ENCODE measurements at places on chromosomes 5 and 9.

GRCh38 chr5:129652349-129653056 lies 95.4 kb upstream of the MINAR2 start:
- H3K4me1 ChIP-seq: no peaks in the 10 kb centered on the region
- DNase-seq: no peak
- H3K4me3 ChIP-seq: no peak overlapping the region
- H3K27ac ChIP-seq: no peak overlapping the region
- no peaks in the 10 kb centered on the region for H3K27me3 ChIP-seq

GRCh38 chr5:119991625-119992024 lies 362.3 kb downstream of the FAM170A start:
- no peak overlapping the region for H3K27ac ChIP-seq
- H3K4me3 ChIP-seq: no peak overlapping the region
- H3K27me3 ChIP-seq: no peaks in the 10 kb centered on the region
- no peak for DNase-seq
- H3K36me3 ChIP-seq: no peaks in the 10 kb centered on the region

GRCh38 chr9:68443624-68444023 lies 87.2 kb downstream of the PGM5 start:
- no peak overlapping the region for H3K4me3 ChIP-seq
- no peaks in the 10 kb centered on the region for H3K36me3 ChIP-seq
- H3K27me3 ChIP-seq: no peaks in the 10 kb centered on the region
- DNase-seq: no peak
- no peak overlapping the region for H3K27ac ChIP-seq
- no peaks in the 10 kb centered on the region for H3K4me1 ChIP-seq

GRCh38 chr5:126028336-126028735 lies 394.9 kb upstream of the GRAMD2B start:
- no peak overlapping the region for H3K27ac ChIP-seq
- no peak for DNase-seq
- no peaks in the 10 kb centered on the region for H3K27me3 ChIP-seq
- H3K36me3 ChIP-seq: no peaks in the 10 kb centered on the region
- H3K4me3 ChIP-seq: no peak overlapping the region

DNA sequence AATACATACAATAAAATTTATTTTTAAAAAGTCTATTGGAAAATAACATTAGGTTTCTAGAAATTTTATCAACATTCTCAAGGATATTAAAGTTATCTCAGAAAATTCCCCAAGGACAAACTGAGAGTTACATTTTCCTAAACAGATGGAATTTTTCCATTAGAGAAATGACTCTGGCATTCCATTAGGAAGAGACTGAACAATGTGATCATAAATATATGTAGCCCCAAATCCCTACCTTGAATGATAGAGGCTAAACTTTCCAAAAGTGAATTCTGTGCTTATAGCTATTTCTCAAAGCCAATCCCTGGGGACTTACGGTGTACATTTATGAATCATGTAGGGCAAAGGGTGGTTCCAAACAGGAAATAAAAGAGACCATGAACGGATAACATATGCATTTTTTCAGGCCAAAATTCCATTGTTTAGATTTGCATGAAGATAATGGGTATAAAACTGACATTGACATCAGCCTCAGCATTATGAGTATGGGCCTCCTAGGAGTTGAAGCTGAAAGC lies 1181.0 kb upstream of the DMAC1 start:
- H3K27me3 ChIP-seq: no peaks in the 10 kb centered on the region
- H3K27ac ChIP-seq: no peak overlapping the region
- H3K36me3 ChIP-seq: no peaks in the 10 kb centered on the region
- DNase-seq: no peak

DNA sequence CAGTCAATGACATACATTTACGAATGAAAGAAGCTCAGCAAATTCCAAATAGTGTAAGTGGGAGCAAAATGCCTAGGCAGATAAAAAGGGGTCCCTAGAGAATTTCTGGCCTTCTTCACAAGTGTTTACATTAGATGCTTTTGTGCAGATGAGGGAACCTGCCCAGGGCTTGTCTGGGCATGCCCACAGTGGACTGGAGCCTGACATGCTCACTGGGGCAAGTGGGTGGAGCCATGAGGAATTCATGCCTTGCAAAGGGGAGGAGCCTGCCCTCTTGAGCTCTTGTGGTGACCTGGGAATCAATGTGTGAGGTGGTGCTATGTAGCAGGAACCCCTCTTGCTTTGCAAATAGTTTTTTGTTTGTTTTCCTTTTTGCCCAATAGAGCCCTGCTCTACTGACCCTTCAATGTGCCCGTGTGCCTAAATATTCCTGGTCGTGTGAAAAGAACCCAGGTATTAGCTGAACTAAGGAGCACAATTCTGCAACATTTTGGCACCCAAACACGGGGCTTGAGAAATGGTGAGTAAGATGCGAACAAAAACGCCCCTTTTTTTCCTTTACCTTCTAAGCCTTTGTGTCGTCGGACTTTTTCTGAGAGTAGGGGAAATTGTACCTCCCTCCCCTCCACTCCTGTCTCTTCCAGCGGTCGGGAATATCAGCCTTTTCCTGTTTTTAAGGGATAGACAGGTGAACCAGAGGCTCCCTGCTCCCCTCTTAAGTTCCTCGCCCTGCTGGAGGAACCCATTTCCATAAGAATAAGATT lies 433.8 kb upstream of the CDH9 start:
- no peaks in the 10 kb centered on the region for H3K4me1 ChIP-seq
- no peak for DNase-seq
- no peaks in the 10 kb centered on the region for H3K36me3 ChIP-seq
- no peak overlapping the region for H3K4me3 ChIP-seq
- H3K27ac ChIP-seq: no peak overlapping the region

DNA sequence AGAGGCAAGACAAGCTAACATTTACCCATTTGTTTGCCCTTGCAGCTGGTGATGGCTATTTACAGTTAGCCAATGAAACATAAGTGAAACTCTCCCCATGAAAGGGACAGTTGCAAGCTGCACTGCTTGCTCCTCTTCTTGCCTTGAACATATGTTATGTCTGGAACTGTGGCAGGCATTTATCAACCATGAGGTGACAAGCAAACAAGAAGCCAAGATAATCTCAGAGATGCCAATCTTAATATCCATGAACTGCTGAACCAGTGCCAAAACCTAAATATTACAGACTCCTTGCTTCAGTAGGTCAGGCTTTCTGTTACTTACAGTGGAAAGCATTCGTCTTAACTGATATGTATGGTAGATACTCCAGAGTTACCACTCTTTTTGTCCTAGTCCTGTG lies 133.4 kb downstream of the ACTBL2 start:
- DNase-seq: no peak
- no peak overlapping the region for H3K27ac ChIP-seq
- no peak overlapping the region for H3K4me3 ChIP-seq
- no peaks in the 10 kb centered on the region for H3K36me3 ChIP-seq
- H3K4me1 ChIP-seq: peaks cover 16% of the 10 kb centered on the region
- H3K27me3 ChIP-seq: no peaks in the 10 kb centered on the region

- no peaks in the 10 kb centered on the region for H3K36me3 ChIP-seq
- H3K27ac ChIP-seq: no peak overlapping the region
- H3K4me1 ChIP-seq: peaks cover 15% of the 10 kb centered on the region
- no peak for DNase-seq
Observed at GRCh38 chr5:95907740-95908706, 53.6 kb downstream of the ELL2 start.

GRCh38 chr9:14451949-14452348 lies 138.0 kb upstream of the NFIB start:
- DNase-seq: no peak
- no peaks in the 10 kb centered on the region for H3K36me3 ChIP-seq
- no peak overlapping the region for H3K27ac ChIP-seq
- H3K4me3 ChIP-seq: no peak overlapping the region
- H3K27me3 ChIP-seq: no peaks in the 10 kb centered on the region

DNA sequence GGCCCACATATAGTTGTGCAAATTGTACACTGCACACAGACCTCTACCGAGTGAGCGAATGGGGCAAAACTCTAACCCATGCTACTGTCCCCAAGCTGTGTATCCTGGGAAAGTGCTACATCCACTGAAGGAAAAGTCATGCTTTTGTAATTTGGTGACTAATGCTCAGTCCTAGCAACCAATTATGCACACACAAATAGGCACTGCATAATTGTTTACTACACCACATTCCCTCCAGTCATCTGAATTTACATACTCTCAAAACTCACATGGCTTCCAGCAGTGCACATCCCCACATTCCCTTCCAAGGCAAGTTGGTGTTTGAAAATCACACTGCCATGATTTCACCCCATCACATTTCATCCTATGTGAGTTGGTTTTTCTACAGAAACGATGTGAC lies 125.9 kb upstream of the OSMR start:
- DNase-seq: no peak
- H3K36me3 ChIP-seq: no peaks in the 10 kb centered on the region
- no peaks in the 10 kb centered on the region for H3K27me3 ChIP-seq
- no peak overlapping the region for H3K27ac ChIP-seq
- H3K4me3 ChIP-seq: no peak overlapping the region

GRCh38 chr5:10674582-10674981 lies 86.5 kb downstream of the DAP start:
- H3K4me1 ChIP-seq: no peaks in the 10 kb centered on the region
- H3K27me3 ChIP-seq: no peaks in the 10 kb centered on the region
- H3K4me3 ChIP-seq: no peak overlapping the region
- DNase-seq: no peak

DNA sequence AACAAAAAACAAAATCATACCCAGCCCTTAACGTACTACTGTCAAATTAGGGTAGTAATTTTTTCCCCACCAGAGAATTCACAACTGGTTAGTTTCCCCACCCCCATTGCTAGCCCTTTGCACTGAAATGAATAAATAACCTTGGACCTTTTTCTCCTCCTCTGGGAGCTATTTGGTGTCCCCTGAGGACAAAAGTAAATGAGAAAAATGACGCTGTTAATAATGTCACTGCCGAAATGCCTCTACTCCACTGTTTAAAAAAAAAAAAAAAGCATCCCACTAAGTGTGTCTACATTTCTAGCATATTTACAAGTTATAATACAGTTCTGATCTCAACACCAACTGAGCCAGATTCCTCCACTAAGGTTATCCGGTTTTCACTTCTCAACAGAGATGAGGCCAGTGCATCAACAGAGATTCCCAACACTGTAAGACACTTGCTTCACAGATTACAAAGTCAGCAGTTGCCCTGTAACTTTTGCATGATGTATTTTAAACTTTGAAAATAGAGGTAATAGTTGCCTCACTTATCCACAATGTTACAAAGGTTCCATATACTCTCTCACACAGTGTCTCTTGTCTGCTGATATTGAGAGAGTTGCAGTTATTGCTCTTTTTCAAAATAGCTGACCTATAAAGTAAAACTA lies 5.1 kb upstream of the NFIB start:
- peak overlapping the region; percentile 94 for H3K27ac ChIP-seq
- H3K4me1 ChIP-seq: peaks cover 30% of the 10 kb centered on the region
- no peak for DNase-seq
- no peak overlapping the region for H3K4me3 ChIP-seq

DNA sequence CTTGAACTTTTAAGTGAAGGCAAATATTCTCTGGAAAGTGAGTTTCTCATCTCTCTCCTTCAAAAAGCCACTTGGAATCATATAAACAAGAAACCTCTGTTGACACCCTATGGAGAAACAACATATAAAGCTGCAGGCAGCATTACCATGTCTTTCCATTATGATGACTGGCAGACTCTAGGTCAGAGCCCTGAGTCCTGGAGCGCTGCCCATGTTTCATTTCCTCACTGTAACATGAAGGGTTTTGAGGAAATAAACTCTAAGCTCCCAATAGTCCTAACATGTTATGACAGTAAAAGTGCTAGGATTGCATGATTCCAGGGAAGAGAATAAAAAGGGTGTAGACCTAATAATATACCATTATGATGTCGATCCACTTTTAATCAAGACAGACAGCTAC lies 220.6 kb downstream of the CTNND2 start:
- H3K4me1 ChIP-seq: no peaks in the 10 kb centered on the region
- H3K36me3 ChIP-seq: no peaks in the 10 kb centered on the region
- H3K27ac ChIP-seq: no peak overlapping the region
- no peaks in the 10 kb centered on the region for H3K27me3 ChIP-seq

GRCh38 chr9:20623021-20623747 lies 885 bp upstream of the MLLT3 start:
- peak overlapping the region; percentile 27 for H3K4me3 ChIP-seq
- DNase-seq: peak; percentile 56
- peak overlapping the region; percentile 70 for H3K27ac ChIP-seq
- peaks cover 3% of the 10 kb centered on the region for H3K4me1 ChIP-seq
- H3K27me3 ChIP-seq: no peaks in the 10 kb centered on the region
- H3K36me3 ChIP-seq: no peaks in the 10 kb centered on the region

DNA sequence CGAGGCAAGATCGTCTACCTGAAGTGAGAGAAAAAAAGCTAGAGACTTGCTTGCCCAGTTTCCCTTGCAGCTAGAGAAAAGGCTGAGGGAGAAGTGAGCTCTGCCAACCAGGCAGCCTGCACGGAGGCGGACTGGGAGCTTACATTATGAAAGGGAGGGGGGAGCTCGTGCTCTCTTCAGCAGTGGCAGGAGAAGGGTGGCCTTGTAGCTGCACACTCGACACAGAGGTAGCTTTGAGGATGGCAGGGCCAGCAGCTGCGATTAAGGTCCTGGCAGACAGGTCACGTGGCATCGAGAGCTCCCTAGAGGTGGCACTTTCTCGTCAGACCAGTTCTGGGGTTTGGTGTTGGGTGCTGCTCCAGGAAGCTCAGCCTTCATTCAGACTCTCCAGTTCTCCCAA lies 26.7 kb downstream of the APBA1 start:
- no peaks in the 10 kb centered on the region for H3K4me1 ChIP-seq
- H3K36me3 ChIP-seq: no peaks in the 10 kb centered on the region
- H3K27me3 ChIP-seq: no peaks in the 10 kb centered on the region
- DNase-seq: peak; percentile 91
- H3K27ac ChIP-seq: no peak overlapping the region
- H3K4me3 ChIP-seq: no peak overlapping the region

DNA sequence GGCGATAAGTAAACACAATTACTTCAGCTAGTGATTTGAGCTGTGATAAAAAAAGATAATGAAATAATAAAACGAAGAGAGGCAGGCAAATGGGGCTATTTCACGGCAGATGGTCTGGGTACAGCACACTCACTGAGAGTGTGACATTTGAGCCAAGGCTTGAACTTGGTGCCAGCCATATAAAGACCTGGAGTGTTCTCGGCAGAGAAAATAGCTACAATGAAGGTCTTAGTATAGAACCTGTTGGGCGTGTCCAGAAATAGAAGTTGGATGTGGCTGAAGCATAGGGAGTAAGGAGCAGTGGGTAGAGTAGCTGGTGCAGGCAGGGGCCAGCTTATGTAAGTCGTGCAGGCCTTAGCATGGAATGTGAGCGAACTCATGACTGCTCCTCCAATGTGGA lies 660.3 kb upstream of the WWC1 start:
- H3K36me3 ChIP-seq: no peaks in the 10 kb centered on the region
- H3K27me3 ChIP-seq: no peaks in the 10 kb centered on the region
- DNase-seq: no peak
- H3K4me1 ChIP-seq: peaks cover 19% of the 10 kb centered on the region
- no peak overlapping the region for H3K4me3 ChIP-seq

- no peak overlapping the region for H3K4me3 ChIP-seq
- H3K4me1 ChIP-seq: no peaks in the 10 kb centered on the region
- no peak for DNase-seq
- H3K27me3 ChIP-seq: no peaks in the 10 kb centered on the region
- H3K27ac ChIP-seq: no peak overlapping the region
Observed at GRCh38 chr9:68905129-68905528, 108.8 kb downstream of the PRKACG start.

Data from thyroid gland (tissue), 4 donors.